ENCODE measurements at places on chromosomes 5 and 9. TPM values are rescaled to one million over a fixed set of nuclear protein-coding genes. Genes with fewer than 3 reads are reported as not detected.

DNA sequence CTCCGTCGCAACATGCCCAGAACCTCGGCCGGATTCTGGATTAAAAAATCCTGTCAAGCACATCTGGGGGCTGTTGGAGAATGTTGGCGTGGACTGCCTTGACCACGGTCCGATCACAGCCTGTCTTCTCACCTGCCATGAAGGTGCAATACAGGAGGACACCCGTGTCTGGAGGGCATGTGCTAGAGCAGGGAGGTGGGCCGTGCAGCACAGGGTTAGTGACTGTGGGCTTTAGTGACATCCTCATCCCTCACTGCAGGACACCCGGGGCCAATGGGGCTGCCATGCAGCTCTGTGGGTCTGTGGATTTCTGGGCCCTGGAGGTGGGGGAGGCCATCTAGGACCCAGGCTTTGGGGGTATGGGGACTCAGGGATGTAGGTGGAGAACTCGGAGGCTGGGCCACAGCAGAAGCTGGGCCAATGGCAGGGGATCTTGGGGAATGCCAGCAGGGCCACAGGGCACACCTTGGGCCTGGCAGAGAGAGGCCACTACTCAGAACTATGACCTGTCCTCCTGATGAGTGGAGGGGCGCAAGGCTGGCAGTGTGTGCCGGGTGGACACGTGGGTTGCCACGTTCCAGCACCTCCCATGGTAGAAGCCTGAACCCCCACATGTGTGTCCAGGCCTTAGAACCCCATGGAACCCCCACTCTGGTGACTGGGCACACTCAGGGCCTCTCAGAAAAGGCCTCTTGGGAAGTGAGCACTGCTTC is 23.3 kb downstream of the ZDHHC11B start:
- DNase-seq: no peak
- H3K27ac ChIP-seq: no peak overlapping the region
- H3K36me3 ChIP-seq: no peaks in the 10 kb centered on the region
- H3K4me1 ChIP-seq: peaks cover 19% of the 10 kb centered on the region

DNA sequence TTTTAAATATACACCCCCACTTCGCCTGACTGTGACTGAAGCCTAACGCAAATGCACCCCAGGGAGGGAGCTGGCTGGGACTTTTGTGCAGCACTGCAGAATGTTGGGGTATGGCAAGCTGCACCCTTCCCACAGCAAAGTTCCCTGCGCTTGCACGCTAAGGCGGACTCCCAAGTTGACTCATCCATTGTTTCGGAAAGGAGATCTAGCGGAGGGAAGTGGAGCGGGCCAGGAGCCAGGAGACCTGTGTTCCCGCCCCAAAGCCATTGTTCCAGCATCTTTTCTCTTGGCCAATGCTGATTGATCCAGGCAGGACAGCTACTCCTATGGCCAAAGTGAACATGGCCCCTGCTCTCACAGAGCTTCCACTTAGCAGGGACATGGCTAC is 202.9 kb downstream of the AOPEP start:
- DNase-seq: no peak
- no peak overlapping the region for H3K4me3 ChIP-seq
- H3K27me3 ChIP-seq: no peaks in the 10 kb centered on the region
- H3K4me1 ChIP-seq: no peaks in the 10 kb centered on the region
- no peak overlapping the region for H3K27ac ChIP-seq

- no peak overlapping the region for H3K27ac ChIP-seq
- no peak overlapping the region for H3K4me3 ChIP-seq
- no peak for DNase-seq
- H3K27me3 ChIP-seq: no peaks in the 10 kb centered on the region
Observed at GRCh38 chr5:2908086-2908485, 156.6 kb upstream of the IRX2 start.

DNA sequence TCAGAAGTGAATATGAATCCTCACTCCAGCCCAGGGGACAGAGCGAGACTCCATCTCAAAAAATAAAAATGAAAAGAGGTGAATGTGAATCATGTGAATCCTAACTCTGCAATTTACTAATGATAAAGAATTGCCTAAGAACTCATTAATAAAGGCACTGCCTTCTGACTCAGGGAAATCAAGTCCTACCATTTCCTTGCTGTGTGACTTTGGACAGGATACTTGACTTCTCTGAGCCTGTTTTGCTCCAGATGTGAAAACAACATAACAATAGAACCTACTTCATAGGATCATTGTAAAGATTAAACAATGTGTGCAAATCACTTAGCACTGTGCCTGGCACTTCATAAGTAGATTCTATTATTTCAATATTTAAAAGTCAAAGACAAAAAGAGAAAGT is 15.1 kb upstream of the PWWP2A start:
- no peaks in the 10 kb centered on the region for H3K36me3 ChIP-seq
- DNase-seq: no peak
- H3K27me3 ChIP-seq: no peaks in the 10 kb centered on the region
- no peak overlapping the region for H3K27ac ChIP-seq
- no peaks in the 10 kb centered on the region for H3K4me1 ChIP-seq

The C5orf52 gene
- total RNA-seq: not detected

The ACTBL2 gene
- not detected for total RNA-seq

The SPINK13 gene
- total RNA-seq: not detected

The PCYOX1L gene
- total RNA-seq: 18.8 TPM

DNA sequence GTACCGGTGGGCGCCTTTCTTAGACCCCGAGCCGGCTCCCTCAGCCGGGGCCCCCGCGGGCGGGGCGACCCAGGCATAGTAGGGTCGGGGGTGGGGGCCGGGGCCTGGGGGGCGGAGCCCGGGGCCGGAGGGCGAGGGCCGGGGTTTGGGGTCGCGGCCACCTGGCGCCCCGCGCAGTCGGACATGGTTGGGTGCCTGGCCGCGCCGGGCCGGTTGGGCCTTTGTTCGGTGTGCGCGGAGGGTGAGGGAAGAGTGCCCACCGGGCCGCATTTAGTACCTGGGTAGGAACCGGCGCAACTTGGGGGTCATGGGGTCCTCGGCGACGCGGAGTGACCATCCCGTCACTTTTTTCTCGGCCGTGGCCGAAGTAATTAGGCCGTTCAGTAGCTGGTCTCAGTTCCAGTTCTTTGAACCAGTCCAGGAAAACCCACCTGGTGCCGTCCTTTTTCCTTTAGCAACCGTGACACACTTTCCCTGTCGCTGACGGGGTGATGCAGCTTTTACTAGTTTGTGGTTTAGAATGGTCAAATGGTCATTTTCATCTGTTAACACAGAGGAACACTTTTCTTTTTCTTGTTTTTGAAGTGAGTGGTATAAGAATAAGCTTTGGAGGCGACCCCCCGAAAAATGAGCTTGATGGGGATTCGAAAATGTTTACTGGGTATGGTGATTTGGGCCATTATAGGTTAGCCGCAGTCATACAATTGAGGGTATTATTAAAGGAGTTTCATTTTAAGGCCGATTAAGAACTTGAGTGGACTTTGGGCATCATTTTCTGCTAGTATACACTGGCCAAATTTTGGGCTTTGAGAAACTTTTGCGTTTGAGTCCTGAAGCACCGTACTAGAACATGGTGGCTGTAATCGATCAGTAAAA is 589 bp downstream of the CKS2 start:
- DNase-seq: no peak
- H3K27me3 ChIP-seq: no peaks in the 10 kb centered on the region
- H3K27ac ChIP-seq: peak overlapping the region; percentile 97
- peaks cover 63% of the 10 kb centered on the region for H3K36me3 ChIP-seq
- peaks cover 44% of the 10 kb centered on the region for H3K4me1 ChIP-seq

DNA sequence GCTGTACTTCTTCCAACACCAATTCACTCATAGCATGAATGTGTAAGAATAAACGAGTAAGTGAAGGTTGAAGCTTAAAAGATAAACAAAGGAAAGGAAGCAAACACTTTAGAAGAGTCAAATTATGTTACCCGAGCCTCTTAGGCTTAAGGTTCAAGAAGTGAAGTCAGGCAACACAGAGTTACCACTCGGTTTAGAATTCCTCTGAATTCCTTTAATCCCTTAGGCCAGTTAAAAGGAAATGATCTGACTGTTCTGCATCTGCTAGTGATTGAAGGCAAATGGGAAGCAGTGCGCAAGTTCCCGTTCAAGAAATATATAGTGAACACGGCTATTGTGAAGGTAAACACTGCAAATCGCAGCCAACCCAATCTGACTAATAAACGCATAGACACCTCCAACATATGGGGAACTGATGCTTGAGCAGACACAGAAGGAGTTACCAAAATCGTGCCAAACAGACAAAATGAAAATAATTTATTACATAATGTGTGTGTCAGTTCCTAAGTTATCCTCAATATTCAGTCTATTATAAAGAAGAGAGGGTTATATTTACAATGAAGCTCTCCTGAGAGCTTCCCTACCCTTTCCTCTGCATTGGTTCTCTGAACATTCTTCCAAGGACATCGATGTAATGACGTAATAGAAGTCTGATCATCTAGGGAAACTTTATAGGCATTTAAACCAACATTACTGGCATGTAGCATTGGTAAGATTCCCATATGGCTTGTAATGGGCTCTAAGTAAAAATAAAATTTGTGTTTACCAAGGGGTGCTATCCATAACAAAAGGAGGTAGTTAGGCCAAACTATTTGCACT is 837.1 kb upstream of the ZNF608 start:
- H3K27me3 ChIP-seq: no peaks in the 10 kb centered on the region
- H3K4me3 ChIP-seq: no peak overlapping the region
- no peak overlapping the region for H3K27ac ChIP-seq
- H3K36me3 ChIP-seq: no peaks in the 10 kb centered on the region
- no peaks in the 10 kb centered on the region for H3K4me1 ChIP-seq
- no peak for DNase-seq

The DOCK8 gene
- 100 TPM for total RNA-seq

DNA sequence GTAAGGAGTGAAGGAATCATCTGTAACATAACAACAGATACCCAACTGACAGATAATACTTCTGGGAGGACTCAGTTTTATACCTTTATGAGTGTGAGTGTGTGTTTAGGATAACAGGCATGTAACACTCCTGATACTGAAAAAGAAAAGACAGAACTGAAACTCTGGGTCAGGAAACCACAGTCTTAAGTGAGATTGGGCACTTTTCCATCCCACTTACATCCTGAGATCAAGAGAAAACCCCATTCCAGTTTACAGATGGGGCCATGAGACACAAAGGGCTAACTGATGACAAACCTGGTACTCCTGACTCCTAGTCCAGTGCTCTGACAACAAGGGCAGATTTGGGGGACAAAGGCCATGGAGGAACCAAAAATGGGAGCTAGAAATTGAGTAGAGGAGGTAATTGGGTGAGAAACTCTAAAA is 18.0 kb downstream of the IL5 start:
- H3K27me3 ChIP-seq: peaks cover 3% of the 10 kb centered on the region
- no peak for DNase-seq
- H3K4me1 ChIP-seq: peaks cover 42% of the 10 kb centered on the region
- peak overlapping the region; percentile 72 for H3K27ac ChIP-seq
- no peaks in the 10 kb centered on the region for H3K36me3 ChIP-seq

The RABGAP1 gene
- total RNA-seq: 27.2 TPM

The ORM2 gene
- total RNA-seq: not detected

DNA sequence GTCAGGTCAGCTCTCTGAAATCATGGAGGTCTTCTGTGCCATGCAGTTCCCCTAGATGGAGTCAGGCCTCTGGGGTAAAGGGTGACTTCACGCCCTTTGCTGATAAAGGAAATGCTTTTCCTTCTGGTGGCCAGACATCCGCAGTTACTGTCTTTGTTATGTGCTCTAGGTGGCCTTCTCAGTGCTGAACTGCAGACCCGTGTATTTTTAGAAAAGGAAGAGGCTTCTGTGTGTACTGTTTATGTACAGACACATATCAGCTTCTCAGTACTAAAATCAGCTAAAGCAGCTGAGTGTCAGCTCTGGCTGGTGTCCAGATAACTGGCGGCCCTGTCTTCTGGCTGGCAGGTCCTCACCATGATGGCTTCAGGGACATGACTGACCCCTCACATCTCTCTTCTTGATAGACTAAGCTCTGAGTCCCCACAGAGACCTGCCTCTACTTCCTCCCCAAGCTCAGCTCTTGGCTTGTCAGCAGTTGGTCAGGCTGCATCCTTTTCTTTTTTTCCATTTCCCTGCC is 75.3 kb downstream of the ARHGAP26 start:
- no peak overlapping the region for H3K4me3 ChIP-seq
- H3K4me1 ChIP-seq: peaks cover 27% of the 10 kb centered on the region
- no peaks in the 10 kb centered on the region for H3K27me3 ChIP-seq

- DNase-seq: no peak
- peaks cover 3% of the 10 kb centered on the region for H3K36me3 ChIP-seq
- H3K27ac ChIP-seq: peak overlapping the region; percentile 89
- no peaks in the 10 kb centered on the region for H3K27me3 ChIP-seq
Observed at GRCh38 chr5:95863383-95863757, 40.8 kb upstream of the GLRX start.

DNA sequence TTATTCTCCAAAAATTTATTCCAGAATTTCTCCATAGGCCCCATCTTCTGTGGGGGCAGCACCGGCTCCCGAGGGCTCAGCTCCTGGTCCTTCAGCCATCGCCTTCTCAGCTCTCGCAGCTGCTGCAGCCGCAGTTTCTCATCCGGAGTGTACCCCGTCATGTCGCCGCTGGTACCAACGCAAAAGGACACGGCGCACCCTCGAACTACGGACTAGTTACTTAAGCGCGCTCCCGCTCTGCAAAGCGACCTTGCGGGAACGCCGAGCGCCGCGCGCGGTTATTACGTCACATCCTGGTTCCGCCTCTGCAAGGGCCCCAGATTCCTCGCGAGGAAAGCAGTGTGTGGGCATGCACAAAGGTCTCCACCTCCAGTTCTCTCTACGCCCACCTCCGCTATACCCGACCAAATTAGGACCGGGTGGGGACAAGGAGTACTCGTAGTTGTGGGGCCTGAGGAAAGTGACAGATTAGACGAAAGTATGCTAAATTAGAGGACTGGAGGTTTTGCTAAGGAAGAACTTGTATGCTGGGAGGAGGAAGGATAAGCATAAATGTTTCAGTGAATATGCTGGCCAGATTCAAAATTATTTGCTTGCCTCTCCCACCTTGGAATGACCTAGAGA is at the start of gene NDUFB6:
NDUFB6 (minus strand) TSS at position 260 of the 624 bp plus-strand sequence; CDS start at position 161, 99 bp downstream.
- H3K4me3 ChIP-seq: peak within 1 kb of the TSS; percentile 98

GRCh38 chr9:100583014-100583802 is 5.3 kb downstream of the CAVIN4 start:
- no peaks in the 10 kb centered on the region for H3K36me3 ChIP-seq
- H3K4me1 ChIP-seq: no peaks in the 10 kb centered on the region
- no peak overlapping the region for H3K4me3 ChIP-seq
- no peak for DNase-seq

The EPB41L4B gene
- 0.33 TPM for total RNA-seq

The TUSC1 gene
- total RNA-seq: 0.79 TPM

DNA sequence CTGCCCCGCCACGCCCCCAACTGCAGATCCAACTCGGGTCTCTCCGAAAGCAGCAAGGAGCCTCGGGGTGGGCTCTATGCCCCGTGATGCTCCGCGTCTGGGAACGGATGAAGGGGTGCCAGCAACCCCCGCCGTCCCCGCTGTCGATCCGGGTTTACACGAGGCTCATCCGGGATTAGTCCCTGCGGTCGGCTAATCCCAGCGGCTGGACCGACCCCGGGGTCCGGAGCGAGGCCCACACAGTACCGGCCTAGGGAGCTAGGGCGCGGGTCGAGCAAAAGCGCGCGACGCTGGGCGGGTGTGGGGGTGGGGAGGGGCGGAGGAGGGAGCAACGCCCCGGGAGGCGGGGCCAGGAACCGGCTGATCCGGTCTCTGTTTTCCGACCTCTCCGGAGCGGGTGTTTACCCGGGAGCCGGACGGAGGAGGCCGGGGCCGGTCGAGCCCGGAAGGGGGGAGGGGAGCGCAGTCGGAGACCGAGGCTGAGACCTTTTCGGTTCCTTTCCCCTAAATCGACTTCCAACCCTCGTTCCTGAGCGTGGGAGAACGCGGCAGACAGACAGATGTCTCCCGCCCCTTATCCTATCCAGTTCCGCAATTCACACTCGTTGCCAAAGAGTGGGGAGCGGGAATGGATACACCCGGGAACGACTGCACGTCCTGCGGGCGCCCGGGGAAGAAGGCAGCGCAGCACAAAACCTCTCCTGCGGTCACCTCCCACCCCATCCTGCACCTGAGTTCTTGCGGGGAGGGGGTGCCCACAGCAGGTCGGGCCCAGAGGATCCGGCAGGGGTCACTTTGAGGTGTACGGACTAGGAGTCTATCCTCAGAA is 28.6 kb downstream of the PCDH1 start:
- no peaks in the 10 kb centered on the region for H3K36me3 ChIP-seq
- H3K27ac ChIP-seq: peak overlapping the region; percentile 86
- H3K4me3 ChIP-seq: peak overlapping the region; percentile 78
